Smooth muscle cell of bladder (primary cell): ENCODE measurements at places on chromosomes 2 and 18. TPM values are rescaled to one million over a fixed set of nuclear protein-coding genes. Genes with fewer than 3 reads are reported as not detected.

Gene ADCYAP1
- not detected in 2 replicates for total RNA-seq

Gene EPAS1
- total RNA-seq, result 42.0 and 55.2 TPM in 2 replicates

Gene DSC3
- 0.09 and 0.14 TPM in 2 replicates for total RNA-seq

Gene EHBP1
- total RNA-seq, result 58.9 and 86.7 TPM in 2 replicates

Gene TRIM54
- total RNA-seq, result 0.14 TPM in 1 of 2 replicates, not detected in the other

Gene LYG2
- not detected in 2 replicates for total RNA-seq

Gene SCN2A
- total RNA-seq, result 0.43 and 3.0 TPM in 2 replicates

Gene IL36RN
- 0.09 TPM in 1 of 2 replicates, not detected in the other for total RNA-seq

Gene GCG
- total RNA-seq, result 0.14 TPM in 1 of 2 replicates, not detected in the other

Gene NXPH2
- 0.14 TPM in 1 of 2 replicates, not detected in the other for total RNA-seq

Gene UGT1A9
- under 0.01 TPM in 1 of 2 replicates, not detected in the other for total RNA-seq

Gene CAPN14
- under 0.01 and 0.09 TPM in 2 replicates for total RNA-seq

Gene PSMD1
- 127 and 136 TPM in 2 replicates for total RNA-seq

Gene ABCG8
- not detected in 2 replicates for total RNA-seq

Gene SEC11C
- total RNA-seq, result 15.9 and 21.6 TPM in 2 replicates

Gene KANSL1L
- 12.5 and 18.6 TPM in 2 replicates for total RNA-seq

Gene SLC14A1
- total RNA-seq, result 27.6 and 39.7 TPM in 2 replicates

Gene CCDC141
- total RNA-seq, result under 0.01 TPM in 1 of 2 replicates, not detected in the other

Gene UBXN2A
- total RNA-seq, result 13.4 and 15.9 TPM in 2 replicates

Gene SPRED2
- total RNA-seq, result 5.5 and 6.0 TPM in 2 replicates

Gene TLX2
- total RNA-seq, result not detected in 2 replicates

Gene GULP1
- total RNA-seq, result 70.3 and 82.1 TPM in 2 replicates

Gene IL36A
- not detected in 2 replicates for total RNA-seq

Gene ALPG
- not detected in 2 replicates for total RNA-seq

Gene MERTK
- total RNA-seq, result 0.14 and 0.28 TPM in 2 replicates

Gene ADGRF3
- total RNA-seq, result under 0.01 TPM in 2 replicates

Gene IL37
- total RNA-seq, result not detected in 2 replicates

Gene DPP10
- not detected in 2 replicates for total RNA-seq

Gene PTH2R
- total RNA-seq, result under 0.01 TPM in 1 of 2 replicates, not detected in the other

Gene HADHB
- total RNA-seq, result 108 and 111 TPM in 2 replicates

Gene CNTNAP5
- total RNA-seq, result not detected in 2 replicates

Gene CTAGE1
- total RNA-seq, result not detected in 2 replicates

Gene TRABD2A
- total RNA-seq, result 4.7 and 6.4 TPM in 2 replicates

Gene CFC1
- total RNA-seq, result not detected in 2 replicates

Gene DIPK1C
- not detected in 2 replicates for total RNA-seq

Gene INHBB
- total RNA-seq, result under 0.01 and 0.09 TPM in 2 replicates

Gene EGR4
- total RNA-seq, result not detected in 2 replicates

Gene DQX1
- total RNA-seq, result under 0.01 TPM in 1 of 2 replicates, not detected in the other
